ENCODE measurements at places on chromosomes 2 and 18.
A peak's percentile ranks its signal among the peaks of the same experiment; 100 is the strongest.

- DNase-seq = peak; percentile 76
Observed at GRCh38 chr2:188969236-188969635, 4.9 kb upstream of the COL3A1 start.

DNA sequence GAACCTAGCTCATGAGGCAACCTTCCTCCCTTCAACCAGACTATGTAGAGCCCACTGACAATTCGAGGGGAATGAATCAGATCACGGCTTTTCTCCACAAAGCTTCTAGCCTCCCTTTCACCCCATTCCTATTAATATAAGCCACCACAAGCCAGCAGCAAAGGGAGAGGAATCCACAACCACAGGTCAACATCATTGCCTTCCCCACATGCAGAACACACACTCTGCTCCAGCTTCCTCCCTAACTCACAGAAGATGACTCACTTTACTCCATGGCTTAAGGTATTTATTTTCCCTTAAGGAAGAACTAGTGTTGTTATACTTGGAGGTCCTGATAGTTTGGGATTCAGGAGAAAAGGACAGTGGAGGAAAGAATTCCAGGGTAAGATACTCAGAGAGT lies 272.2 kb downstream of the C1D start:
- DNase-seq = peak; percentile 57

GRCh38 chr2:42566837-42567321 lies 1.6 kb upstream of the MTA3 start:
- no peak for DNase-seq

- DNase-seq = no peak
Observed at GRCh38 chr18:2909431-2910140, 62.8 kb downstream of the EMILIN2 start.

GRCh38 chr2:27655155-27655951 lies 8.1 kb downstream of the SUPT7L start:
- no peak for DNase-seq

- DNase-seq = no peak
Observed at GRCh38 chr2:229997565-229997964, 71.2 kb downstream of the SLC16A14 start.

DNA sequence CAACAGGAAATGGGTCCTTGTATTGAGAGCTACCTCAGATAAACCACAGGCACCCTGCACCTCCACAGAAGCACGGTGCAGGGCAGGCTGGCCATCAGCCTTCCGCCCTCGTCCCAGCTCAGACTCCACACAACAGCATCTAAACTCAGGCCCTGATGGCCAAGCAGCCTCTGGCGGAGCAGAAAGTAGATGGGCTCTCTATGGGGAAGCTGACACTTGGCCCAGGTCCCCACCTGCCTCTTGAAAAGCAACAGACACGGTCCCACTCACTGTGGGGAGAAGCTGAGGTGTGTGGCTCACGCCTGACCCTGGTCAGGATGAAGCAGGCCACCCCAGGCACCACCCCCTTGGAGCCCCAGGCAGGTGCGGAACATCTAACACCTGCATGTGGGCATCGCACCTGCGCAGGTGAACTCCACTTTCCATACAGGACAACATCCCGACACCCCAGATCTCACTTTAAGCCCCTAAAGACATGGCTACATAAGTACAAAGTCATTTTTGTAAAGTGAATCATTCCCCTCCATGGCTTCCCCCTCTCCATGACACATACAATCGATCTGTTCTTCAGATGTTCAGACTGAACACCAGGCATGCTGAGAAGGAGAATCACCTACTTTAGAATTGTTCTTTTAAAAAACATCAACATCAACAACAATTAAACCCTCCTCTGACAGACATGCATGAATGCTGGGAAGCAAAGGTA lies 208.4 kb downstream of the ZBTB7C start:
- DNase-seq = no peak

GRCh38 chr2:7672685-7673071 lies 755.5 kb downstream of the RNF144A start:
- DNase-seq = no peak

DNA sequence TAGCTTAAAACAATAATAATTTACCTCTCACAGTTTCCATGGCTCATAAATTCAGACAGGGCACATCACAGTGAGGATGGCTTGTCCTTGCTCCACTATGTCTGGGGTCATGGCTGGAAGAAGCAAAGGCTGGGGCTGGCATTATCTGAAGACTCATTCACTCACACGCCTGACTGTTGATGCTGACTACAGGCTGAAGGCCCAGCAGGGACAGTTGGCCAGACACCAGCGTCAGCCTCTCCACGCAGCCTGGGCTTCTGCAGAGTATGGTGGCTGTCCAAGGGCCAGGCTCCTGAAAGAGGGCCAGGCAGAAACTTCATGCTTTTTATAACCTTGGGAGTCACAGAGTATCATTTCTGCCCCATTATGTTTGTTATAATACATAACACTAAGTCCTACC lies 33.4 kb downstream of the YPEL5 start:
- DNase-seq = no peak

DNA sequence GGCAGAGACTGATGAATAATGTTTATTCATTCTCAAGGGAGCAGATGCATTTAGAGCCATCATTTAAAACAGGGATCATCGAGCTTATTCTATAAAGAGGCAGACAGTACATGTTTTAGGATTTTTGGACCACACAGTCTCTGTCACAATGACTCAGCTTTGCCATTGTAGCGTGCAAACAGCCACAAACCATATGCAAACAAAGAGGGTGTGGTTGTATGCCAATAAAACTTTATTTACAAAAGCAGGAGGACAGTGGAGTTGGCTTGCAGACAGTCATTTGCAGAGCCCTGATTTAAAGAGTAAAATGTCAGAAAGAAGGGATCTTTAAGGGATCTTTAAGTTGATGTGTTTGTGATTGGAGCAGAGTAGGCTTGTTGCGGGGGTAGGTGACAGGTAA lies 51.5 kb downstream of the SMIM21 start:
- DNase-seq = no peak

- DNase-seq = no peak
Observed at GRCh38 chr2:115549611-115550130, 1107.2 kb downstream of the DPP10 start.

GRCh38 chr2:106596844-106597243 lies 109.7 kb downstream of the CD8B2 start:
- DNase-seq = no peak

GRCh38 chr18:10111944-10112343 lies 198.1 kb downstream of the VAPA start:
- no peak for DNase-seq

DNA sequence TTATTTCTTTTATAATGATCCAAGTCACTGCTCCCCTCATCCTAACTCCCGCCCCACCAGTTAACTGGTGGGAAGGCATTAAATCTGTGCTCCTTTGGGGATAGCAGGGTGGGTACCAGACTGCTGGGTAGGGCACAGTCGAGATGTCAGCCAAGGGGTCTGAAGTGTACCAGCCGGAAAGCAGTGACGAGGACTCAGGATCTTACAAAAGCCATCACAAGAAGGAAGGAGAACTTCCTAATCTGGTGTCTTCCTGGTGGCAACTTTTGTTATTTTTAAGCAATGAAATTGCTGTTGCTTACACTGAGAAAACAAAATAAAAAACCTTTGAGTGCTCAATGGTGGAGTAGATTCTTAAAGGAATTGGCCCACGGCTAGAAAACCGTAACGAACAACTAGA lies 97.7 kb downstream of the ALPK2 start:
- no peak for DNase-seq

GRCh38 chr2:74078466-74078865 lies 69.2 kb downstream of the BOLA3 start:
- DNase-seq = no peak

GRCh38 chr2:101782427-101782792 lies 84.9 kb downstream of the MAP4K4 start:
- no peak for DNase-seq

GRCh38 chr2:85033388-85033787 lies 62.4 kb downstream of the KCMF1 start:
- DNase-seq = no peak

- DNase-seq = no peak
Observed at GRCh38 chr2:77642339-77642738, 120.2 kb upstream of the LRRTM4 start.

DNA sequence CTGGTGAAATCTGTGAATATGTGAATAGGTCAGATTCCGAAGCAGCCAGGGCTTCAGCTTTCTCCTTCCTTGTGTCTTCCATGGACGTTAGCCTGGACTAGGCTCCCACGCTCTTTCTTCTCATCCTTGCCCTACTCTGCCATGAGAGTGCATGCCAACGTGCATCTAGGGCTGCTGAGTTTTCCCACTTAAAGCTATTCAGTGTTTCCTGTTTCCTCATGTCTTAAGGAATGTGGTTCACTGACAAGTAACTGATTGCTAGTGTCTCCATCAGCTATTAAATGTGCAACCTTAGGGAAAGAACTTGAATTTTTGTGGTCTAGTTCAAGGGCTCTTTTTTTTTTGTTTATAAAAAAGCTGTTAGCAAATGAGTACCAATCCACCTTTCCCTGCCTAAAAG lies 642.3 kb upstream of the LINC00305 start:
- DNase-seq = no peak

GRCh38 chr2:100195942-100196341 lies 53.6 kb upstream of the AFF3 start:
- no peak for DNase-seq

GRCh38 chr2:1350111-1350510 lies 63.2 kb upstream of the TPO start:
- no peak for DNase-seq

- DNase-seq = no peak
Observed at GRCh38 chr2:234256516-234256915, 206.0 kb downstream of the SPP2 start.

DNA sequence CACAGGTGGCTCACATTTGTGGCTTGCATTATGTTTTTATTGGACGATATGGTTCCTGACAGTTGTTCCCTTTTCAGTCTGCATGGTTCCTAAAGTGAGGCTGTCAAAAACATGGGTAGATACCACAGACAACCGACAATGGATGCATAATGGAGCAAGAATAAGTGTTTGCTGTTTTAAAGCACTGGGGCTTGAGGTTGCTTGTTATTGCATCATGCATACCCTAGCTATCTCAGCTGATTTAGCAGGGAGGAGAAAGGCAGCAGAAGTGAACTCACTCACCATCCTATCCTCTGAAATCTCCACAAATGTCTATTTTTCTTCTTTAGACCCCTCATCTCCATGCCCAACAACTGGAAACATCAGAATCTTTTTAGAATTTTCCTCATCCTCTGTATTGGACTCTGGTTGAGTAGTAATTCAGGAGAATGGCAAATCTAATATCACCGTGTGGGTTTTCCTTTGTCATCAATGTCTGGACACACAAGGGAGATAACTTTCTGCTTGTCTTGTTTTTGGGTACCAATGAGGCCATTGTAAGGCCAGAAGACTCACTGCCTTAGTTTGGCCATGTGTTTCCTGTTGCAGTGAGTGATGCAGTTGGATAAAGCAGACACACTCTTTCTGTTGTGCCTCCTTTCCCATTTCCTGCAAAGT lies 46.7 kb downstream of the FBXO48 start:
- no peak for DNase-seq

GRCh38 chr2:10425699-10426098 lies 22.4 kb downstream of the ODC1 start:
- DNase-seq = no peak

GRCh38 chr2:216308576-216308975 lies 63.7 kb downstream of the MARCHF4 start:
- DNase-seq = no peak

- no peak for DNase-seq
Observed at GRCh38 chr2:206255003-206255402, 19.5 kb upstream of the ZDBF2 start.

DNA sequence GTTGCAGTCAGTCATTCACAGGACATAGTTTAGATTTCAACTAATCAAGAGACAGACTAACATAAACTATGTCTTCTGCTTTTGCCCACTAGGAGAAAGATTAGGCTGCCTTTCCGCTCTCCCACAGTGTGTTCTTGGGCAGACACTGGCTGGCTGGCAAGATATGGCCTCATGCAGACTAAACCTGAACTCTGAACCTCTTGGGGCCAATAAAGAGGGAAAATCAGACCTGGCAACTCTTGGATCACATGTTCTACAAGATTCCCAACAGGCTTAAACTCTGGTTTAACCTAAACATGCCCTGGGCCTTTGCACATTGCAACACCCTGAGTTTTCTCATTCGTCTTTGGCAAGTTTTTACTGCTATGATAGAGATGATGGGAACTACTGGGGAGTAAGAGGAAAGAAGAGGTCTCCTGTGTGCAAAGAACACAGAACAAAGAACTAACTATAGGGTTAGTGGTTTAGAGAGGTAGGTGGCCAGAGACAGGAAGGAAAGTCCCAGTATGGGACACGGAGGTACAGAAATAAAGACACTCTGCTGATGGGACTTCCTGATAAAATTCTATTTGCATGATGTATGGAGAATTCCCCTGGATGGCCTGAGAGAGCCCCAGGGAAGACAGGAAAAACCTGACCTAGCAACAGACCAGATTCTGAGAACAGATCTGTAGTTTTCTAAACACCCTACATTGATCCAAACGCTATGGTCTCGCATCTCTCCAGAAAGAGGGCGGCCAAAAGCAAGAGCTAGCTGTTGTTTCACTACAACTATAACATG lies 2.0 kb upstream of the ATRAID start:
- DNase-seq = no peak

DNA sequence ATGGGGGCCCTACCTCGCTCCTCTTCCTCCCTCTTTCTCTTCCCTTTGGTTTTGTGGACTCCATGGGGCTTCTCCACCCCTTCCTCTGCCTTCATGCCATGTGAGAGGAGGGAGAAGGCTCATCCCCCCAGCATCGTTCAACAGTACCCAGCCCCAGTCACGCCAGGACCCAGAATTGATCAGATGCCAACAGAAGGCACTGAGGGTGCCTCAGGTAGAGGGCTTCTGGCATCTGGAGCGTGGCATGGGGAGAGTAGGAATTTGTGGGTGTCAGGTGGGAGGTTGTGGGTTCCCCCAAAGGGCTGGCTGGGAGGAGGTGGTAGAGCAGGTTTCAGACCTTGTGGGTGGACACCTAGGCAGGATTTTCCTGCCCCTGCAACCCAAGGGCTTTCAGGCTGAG lies 122.0 kb downstream of the TWIST2 start:
- no peak for DNase-seq

DNA sequence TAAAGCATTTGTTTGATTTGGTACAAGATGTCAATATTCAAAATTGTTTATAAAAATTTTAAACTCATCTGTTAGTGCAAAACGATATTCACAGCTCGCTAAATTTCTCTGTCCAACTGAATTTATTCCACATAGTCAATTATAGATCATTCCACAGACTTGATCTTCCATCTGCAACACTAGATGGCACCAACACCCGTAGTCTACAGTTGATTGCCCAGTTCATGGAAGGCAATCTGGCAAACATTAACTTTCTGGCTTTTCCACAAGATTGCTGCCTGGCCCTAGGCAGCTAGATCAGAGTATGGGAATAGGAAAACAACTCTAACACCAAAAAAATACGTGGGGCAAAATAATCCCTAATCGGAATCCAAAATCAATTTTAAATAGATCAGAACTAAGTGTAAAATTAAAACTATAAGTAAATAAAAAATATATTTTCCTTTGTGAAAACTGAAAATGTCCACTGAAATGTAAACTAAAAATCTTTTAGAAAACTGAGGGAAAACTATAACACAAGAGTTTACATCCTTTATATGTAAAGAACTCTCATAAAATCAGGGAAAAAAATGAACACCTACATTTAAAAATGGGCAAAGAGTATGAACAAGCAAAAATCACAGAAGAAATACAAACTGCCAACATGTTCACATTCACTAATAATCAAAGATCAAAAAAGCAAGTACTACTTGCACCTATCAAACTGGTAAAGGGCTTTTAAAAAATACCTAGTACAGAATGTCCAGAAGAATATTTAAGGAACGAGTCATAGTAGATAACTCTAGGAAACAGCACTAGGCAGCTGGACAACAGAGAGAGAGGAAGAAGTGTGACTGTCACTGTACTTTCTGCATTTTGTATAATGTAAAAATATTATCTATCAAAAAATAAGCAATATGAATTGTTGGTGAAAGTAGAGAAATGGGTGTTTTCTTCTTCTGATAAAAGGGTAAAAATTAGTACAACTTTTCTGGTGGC lies 35.0 kb downstream of the RTN4 start:
- DNase-seq = peak; percentile 83
